NAMALWA (cell line): ENCODE measurements at places on chromosomes 12 and 14.

DNA sequence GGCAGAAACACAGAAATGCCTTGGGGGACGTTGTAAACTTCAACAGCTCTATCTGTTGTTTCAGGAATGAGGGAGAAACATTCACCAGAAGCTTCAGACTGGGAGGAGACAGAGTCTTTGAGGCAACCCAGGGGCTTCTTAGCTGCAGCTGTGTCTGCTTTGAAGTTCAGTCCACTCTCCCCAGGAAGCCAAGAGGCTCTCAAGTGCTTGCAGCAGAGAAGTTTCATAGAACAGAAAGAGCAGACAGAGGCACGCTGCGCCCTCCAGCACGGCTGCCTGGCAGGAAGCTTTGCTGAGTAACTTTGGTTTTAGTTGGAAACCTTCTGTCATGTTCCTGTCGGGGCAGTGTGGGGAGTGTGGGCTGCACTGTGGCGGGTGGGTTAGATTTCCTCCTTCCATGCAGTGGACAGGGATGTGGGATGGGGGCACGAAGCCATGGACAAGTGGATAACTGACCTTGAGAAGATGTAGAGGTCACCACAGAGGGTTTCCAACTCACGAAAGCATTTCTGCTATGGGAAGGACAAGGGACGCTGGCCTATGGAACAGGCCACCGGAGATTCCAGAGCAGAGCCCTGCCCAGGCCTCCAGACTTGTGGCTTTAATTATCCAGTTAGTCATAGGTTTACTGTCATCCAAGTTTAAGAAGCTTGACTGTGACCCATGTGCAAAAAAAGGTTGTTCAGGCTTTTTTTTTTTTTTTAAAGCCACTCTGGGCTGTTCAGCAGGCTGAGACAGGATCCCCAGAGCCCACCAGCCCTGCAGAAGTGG is 107.7 kb downstream of the ARF6 start:
- peak; percentile 39 for DNase-seq

DNA sequence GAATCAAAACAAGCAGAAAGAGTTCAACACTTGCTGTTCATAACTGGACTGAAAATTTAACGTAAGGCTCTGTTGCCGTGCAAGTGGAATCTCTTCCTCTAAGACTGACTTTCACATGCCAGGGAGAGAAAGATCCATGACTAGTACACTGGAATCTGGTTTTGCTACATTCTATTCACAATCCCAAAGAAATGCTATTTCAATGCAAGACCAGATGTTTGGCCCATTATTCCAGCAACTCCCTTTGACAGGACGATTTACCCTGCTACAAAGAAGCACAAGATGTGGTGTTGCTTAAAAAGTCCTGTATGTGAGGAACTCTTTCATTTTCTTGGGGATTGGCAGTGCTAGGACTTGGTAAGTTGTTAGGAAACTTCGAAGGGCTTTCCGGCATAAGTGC is 17.4 kb downstream of the RFC5 start:
- no peak for DNase-seq

DNA sequence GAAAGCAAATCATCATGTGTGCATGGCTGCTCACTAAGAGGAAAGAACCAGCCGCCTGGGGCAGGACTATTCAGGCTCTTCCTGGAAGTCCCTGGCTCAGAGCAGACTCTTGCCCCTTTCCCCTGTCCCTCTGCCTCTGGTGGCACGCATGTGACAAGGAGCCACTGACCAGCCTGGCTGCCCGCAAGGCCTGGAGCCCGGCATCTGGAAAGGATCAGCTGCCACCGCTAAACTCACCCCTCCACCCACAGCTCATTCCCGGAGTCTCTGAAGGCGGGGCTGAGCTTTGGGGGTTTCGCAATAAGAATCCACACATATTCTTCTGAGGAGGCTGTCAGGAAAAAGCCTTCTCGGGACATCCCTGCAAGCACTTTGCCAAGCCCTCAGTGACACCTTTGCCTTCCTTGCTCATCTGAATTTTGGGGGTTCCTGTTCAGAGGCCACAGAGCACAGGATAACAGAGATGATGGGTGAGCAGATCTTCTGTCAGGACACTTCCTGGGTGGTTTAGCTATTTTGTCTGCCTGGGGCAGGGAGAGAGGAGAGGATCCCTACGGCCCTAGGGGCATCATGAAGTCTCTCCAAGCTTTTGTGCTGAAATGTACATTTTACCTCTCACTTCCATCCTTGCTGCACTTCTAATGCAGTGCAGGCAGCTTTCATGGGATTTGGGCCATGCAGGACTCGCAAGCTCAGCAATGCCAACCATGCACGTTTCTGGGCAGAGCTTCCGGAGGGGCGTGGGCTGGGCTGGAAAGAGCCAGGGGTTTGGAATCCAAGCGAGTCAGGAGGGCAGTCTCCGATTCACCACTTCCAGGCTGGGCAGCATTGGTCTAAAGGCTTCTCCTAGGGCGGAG is 124.8 kb upstream of the MAP1LC3B2 start:
- no peak for DNase-seq

- no peak for DNase-seq
Measured at GRCh38 chr12:66393890-66394289, 91.6 kb downstream of the HELB start.

DNA sequence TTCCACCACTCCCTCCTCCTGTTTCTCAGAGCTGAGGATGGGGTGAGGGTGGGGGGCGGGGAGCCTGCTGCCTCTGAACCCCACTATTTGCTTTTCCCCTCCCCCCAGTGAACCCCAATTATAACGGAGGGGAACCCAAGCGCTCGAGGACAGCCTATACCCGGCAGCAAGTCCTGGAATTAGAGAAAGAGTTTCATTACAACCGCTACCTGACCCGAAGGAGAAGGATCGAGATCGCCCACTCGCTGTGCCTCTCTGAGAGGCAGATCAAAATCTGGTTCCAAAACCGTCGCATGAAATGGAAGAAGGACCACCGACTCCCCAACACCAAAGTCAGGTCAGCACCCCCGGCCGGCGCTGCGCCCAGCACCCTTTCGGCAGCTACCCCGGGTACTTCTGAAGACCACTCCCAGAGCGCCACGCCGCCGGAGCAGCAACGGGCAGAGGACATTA is 1.1 kb downstream of the HOXC4 start:
- DNase-seq, result no peak

DNA sequence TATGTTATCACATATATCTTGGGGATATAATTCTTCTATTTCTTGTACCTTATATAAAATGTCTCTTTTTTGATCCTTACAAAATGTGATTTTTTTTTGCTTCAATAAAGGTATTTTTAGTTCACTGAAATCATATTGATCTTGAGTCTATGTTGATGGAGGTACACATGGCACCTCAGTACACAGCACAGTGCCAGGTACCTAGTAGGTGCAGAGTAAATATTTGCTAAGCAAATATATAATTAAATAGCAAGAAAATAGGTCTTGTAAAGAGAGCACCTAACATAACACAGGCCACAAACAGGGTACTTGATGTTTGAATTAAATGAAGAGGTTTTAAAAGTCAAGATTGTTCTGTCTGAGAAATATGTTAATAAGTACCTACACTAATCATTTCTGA is 69.7 kb downstream of the CIT start:
- no peak for DNase-seq

DNA sequence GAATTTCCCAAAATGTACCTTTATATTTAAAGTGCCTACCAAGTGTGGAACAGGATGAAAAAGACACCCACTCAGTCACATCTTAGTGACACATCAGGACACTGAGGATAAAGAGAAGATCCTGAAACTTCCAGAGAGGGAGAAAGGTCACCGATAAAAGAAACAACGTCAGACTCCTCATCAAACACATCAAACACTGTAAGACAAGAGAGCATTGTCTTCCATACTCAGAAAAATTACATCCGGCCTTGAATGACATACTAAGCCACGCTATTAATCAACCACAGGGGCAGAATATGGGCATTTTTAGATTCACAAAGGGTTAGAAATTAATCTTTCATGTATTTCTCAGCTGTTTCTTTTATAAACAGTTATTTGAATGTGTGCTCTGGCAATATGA is 490.3 kb downstream of the APAF1 start:
- no peak for DNase-seq

GRCh38 chr12:82904219-82904790 is 217.6 kb downstream of the TMTC2 start:
- no peak for DNase-seq

- DNase-seq, result no peak
Measured at GRCh38 chr12:45975506-45975905, 14.9 kb downstream of the SCAF11 start.

- DNase-seq, result no peak
Measured at GRCh38 chr14:75401361-75401760, 26.5 kb upstream of the JDP2 start.

GRCh38 chr12:131054345-131055092 is 100.8 kb downstream of the ADGRD1 start:
- no peak for DNase-seq

GRCh38 chr12:99389751-99390150 is 257.8 kb upstream of the GARIN6 start:
- no peak for DNase-seq

GRCh38 chr14:53571641-53572328 is 384.8 kb downstream of the BMP4 start:
- no peak for DNase-seq

GRCh38 chr12:54932038-54932437 is 52.5 kb downstream of the TESPA1 start:
- no peak for DNase-seq

DNA sequence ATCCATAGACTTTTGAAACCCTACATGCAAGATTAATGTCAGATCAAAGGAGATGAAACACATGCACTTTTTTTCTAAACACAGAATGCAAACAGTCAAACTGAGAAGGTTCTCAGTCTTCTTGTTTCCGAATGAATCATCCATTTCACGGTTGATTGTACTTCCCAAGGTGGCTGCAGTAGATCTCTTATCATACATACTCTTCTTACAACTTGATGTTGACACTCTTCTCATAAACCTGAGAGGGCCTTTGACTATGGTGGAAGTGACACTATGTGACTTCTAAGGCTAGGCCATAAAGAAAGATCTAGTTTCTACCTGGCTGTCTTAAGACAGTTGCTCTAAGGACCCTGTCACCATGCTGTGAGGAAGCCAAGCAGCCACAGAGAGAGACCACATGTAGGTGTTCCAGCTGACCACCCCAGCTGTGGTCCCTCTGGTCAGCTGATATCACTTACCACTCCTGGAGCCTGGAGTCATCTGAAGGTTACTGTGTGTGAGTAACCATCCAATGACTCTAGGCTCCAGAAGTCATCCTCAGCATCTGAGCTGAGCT is 67.2 kb upstream of the HMGA2 start:
- no peak for DNase-seq

DNA sequence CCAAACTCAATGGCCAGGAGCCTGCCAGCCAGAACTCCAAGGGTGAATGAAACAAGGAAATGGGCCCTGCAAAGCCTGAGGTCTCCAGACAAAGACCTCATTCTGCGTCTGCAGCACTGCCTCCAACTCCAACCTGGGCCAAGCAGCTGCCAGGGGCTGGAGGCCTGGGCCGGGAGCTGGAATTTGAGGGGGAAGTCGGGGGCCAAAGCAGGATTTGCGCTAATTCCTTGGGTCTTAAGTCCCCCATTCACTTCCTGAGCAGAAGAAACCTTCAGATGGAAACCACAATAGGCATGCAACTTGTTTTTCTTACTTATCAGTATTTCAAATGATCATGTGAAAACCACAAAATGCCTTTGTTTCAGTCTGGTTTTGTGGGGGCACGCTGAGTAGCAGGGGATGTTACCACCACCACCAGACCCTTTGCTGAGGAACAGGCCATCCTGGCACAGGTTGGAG is 23.0 kb upstream of the TC2N start:
- DNase-seq, result no peak

GRCh38 chr14:94054936-94055335 is 26.1 kb downstream of the DDX24 start:
- no peak for DNase-seq

DNA sequence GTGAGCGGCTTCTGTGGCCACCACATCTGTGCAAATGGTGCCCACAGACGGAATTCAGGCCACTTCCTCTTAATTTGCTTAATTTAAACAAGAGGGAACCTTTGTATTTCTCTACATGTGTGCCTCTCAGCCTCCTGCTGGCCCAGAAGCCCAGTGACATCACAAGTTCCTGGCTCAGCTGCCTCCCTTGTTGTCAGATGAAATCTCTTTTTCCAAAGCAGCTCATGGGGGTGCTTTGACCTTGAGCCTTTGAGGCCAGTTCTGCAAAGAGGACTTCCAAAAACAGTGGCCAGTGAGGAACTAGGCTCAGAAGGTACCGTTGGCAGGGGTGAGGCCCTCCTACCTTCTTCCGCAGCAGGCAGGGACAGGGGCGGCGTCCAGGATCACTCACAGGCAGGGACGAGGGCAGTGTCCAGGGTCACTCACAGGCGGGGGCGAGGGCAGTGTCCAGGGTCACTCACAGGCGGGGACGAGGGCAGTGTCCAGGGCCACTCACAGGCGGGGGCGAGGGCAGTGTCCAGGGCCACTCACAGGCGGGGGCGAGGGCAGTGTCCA is 35.0 kb upstream of the GALNT9 start:
- no peak for DNase-seq

DNA sequence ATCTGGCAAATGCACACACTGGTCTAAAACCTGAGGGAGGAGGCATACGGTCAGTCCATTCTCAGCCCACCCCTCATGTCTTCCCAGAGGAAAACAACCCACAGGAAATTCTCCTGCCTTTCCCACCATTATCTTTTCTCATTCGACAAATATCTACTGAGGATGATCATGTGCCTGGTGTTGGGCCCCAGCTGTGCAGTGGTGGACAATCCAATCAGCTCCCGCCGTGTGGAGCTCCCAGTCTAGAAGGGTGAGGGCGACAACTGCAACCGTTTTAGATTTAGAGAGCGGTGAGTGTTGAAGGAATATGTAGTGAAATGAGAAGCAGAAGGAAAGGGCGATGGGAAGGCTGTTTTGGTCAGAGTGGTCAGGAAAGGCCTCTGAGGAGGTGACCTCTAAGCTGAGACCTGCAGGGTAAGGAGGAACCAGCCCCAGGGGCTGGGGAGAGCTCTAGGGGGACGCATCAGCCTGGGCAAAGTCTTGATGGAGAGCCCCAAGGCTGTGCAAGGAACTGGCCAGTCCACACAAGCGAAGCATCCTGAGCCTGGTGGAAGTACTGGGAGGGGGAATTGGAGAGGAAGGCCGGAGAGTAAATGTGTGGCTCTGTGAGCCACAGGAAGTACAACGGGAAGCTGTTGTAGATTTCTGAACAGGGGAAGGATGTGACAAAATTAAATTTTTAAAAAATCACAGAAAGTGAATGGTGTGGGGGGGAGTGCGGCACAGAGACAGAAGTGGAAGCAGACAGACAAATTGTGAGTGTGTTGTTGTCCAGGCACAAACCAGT is 192.8 kb downstream of the NTF3 start:
- DNase-seq, result no peak
